ENCODE measurements at places on chromosomes 13 and 19.
A peak's percentile ranks its signal among the peaks of the same experiment; 100 is the strongest.

- no peak for DNase-seq
These were observed 12.1 kb downstream of the CRYL1 start for GRCh38 chr13:20513466-20513995.

DNA sequence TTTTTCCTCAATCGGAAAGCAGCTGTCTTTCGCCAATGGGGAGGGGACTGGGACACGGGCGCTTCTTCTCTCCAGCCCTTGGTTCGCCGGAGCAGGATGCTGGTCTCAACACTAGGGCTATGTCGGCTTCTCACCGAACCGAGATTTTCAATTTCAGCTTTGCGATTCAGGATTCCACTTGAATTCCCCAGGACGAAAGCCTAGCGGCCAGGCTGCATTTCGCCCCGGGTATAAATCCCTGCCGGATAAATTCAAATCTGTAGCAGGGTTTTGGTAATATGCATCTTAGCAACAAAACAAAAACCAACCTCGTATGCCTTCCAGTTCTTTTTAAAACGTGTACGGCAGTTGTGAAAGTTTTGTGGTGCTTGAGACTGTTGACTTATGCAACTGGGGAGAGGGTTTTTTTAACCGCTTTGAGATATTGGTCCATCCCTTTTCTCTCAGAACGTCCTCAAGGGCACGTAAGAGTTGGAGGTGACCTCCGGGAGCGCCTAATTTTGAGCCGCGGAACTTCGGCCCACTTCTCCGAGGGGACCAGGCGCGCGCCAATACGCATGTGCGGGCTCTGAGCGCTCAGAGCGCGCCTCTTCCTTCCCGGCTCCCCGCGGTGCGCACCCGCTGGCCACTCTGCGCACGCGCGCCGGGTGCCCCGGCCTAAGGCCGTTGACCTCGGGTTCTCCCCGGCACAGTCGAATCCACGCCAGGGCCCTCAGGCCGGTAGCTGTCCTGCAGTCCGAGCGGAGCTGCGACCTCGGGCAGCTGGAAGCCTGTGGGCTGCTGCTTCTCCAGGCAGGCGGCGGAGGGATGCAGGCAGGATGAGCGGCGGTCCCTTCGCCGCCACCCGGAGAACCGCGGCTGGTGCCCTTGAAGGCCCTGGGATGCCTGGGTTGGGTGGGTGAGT lies 7.6 kb downstream of the POU4F1 start:
- no peak for DNase-seq

DNA sequence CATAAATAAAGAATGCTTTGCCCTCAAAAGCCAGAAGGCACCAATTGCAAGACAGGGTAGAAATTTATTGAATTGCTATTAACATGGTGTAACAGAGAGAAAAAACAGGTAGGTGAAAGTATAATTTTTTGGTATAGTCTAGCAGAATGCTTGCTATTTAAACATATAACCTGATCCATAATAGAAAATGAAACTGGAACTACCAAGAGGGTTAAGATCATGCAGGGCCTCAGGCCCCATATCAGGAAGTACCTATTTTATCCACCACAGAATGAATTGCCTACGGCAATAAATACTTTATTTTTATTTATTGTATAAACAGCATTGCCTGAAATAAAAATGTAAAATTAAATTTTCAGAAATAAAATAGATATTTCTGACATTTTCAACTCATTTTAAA lies 159.5 kb downstream of the PRR20E start:
- no peak for DNase-seq

DNA sequence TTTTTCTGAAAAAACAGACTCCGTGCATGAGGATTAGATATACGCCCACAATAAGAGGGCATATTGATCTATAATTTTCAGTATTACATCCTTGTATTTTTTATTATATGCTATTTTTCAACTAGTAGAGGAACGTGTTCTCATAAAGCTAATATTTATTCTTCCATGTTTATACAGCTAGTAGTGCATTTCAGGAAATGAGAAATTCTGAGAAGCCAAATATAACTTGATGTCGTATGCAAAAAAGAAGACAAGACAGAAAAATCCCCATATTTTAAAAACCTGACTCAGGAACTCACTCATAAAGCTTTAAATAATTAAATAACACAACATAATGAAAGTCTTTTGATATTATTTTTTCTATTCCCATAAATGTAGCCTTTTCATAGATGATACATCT lies 308.6 kb downstream of the ENOX1 start:
- no peak for DNase-seq

DNA sequence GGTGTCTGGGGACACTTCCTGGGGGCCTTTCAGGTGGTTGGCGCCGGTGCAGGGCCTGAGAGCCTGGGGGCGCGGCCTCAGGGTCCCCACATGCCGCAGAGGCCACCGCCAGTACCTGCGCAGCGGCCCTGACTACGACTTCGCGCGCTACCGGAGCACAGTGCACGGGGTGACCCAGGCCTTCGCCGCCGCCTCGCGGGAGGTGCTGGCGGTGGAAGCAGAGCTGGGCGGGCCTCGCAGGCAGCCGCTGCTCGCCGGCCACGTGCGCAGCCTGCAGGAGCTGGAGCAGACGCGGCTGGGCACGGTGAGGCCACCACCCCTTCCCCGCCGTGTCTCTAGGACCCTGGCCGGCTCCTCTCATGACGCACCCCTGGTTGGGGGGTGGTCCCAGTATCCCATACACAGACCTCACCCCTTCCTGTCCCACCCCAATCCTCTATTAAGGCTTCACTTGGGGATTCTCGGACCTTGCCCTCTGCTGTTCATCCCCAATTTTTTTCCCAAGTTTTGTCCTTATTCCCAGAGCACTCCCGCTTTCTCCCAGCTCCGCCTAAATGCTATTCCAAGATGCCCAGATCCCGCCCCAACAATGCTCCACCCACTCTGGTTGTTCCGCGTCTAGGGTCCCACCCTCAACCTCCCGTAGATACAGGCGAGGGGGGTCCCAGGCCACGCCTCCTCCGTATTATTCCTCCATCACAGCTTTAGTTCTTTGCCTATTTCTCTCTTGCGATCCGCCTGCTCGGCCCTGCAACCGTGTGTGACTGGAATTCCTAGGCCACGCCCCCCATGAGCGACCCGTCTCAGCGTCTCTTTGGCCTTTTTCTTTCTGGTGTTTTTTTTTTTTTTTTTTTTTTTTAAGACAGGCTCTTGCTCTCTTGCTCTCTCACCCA lies 1.0 kb downstream of the REX1BD start:
- peak; percentile 59 for DNase-seq

DNA sequence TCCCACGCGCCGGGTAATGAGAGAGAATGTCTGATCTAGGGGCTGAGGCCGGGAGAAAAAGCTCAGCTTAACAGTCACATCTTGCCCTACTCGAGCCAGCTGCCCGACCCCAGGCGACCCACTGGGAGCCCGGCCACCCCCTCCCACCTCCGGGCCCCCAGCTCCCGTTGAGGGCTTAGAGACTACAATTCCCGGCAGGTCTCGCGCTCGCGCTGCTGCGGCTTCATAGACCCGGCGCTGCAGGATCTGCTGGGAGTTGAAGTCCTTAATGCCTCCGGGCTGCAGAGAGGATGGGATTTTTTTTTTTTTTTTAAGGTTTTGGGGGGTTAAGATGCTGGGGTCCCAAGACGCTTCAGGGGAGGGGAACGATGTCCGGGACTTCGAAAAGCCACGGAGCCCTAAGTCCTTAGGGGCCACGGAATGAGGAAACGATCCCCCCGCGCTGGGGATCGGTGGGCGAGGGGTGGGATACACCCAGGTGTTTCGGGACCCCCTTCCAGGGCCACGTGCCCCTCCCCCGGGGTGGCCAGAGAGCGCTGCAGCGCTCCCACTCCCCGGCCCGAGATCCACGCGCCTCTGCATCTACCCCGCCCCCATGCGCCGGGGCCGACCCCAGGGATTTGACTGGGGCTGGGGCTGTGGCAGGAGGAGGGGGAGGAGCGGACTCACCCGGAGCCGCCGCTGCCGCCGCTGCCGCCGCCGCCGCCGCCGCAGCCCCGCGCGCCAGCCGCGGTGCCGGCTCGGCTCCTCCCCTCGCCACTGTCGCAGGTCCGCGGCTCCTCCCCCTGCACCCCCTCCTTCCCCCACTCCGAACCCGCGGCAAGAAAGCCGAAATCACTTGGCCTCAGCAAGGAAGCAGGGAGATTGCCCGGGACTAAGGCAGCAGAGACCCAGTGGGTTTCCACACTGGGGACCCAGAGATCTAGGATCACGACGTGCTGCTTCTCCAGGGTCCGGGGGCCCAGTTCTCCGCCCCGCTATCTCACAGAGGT lies at the start of gene SYT3:
Gene SYT3 (minus strand): TSS at position 761 of the 992 bp plus-strand sequence. CDS start 2,470 bp downstream, outside the sequence.
- no peak for DNase-seq

DNA sequence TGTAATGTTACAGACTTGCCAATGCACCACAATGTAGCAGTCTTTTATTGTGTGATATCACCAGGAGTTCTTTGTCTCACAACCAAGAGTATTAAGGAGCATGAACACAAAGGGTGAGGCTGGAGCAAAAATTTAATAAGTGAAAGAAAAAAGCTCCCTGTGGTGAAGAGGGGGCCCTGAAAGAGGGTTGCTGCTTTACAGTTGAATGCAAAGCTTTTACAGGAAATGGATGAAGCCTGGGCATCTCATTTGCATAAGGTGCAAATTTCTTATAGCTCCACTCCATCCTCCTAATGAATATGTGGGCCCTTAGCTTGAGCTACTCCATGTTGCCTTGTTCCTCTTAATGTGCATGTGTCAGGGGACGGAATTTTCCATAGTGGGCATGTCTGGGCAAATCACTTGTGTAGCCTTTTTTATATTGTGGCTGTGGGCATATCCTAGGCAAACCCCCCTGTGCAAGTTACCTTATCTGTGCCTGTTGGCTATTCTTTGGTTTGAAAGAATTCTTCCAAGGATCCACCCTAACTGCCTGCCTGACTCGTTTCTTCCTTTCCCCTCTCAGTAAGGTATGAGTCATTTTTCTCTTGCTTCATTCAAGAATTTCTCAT lies 45.3 kb upstream of the TRPC4 start:
- DNase-seq = no peak

- no peak for DNase-seq
These were observed 52.2 kb downstream of the ZNF737 start for GRCh38 chr19:20513189-20513904.

- DNase-seq = no peak
These were observed 62.7 kb upstream of the ZNF726 start for GRCh38 chr19:23851966-23852365.

DNA sequence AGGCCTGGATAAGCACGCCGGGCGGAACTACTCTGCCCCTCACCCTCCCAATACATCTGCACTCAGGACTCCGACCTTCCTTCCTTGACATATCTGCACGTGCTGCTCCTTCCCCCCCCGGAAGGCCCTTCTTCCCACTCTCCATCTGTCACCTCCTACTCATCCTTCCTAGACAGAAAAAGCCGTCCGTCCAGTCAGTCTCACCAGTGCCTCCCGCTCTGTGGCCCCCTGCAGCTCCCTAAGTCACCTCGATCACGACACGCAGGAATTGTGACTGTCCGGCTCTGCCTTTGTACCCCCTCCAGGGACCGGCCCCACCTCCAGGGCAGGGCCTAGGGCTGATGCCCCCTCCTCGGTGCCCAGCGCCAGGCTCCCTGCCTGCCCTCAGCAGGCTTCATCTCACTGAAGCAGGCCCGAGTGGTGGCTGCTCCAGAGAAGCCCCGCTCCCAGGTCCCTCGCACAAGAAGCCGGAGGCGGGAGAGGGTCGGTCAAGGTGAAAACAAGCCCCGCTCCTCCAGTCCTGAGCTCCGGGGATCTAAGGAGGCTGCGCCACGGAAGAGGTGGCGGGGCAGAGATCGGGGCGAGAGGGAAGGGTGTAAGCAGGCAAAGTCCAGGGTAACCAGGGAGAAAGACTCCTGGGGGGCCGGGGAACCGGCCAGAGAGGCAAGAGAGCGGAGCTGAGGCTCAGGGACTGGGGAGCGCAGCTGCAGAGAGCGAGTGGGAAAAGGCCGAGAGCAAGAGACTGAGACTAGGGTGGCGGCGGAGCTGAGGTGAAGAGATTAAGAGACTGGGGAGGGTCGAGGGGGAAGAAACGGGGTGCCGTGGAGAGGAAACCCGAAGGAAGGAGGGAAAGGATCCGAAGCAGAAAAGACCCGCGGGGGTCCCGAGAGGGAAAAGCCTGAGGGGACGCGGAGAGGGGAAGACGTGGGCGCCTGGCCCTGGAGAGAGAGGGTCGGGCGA lies 1.1 kb downstream of the PPP6R1 start:
- peak; percentile 51 for DNase-seq

- DNase-seq = no peak
These were observed 9.0 kb downstream of the PLPPR3 start for GRCh38 chr19:812747-813218.

DNA sequence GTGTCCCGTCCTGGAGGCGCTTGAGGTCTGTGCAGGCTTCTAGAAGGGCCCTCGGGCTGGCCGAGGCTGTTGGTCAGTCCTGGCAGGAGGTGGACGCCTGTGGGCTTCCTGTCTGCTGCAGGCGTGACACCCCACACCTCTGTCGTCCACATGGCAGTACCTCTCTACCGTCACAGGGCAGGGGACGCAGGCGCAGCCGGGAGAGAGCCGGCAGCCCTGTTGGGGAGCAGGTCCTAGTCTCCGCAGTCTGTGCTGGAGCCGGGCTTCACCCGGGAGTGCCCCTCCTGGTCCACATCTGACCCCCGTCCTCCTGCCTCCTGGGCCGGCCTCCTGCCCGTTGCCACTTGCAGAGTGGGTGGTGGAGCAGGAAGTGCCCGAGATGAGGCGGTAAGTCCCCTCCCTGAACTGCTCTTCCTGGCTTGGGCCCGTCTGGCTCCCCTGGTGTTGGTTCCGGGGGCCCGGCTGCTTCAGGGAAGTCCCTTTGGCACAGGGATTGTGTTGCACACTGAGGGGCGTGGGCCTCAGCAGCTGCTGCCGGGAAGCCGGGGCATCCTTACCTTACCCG lies 106.0 kb downstream of the KDM4B start:
- DNase-seq = no peak

DNA sequence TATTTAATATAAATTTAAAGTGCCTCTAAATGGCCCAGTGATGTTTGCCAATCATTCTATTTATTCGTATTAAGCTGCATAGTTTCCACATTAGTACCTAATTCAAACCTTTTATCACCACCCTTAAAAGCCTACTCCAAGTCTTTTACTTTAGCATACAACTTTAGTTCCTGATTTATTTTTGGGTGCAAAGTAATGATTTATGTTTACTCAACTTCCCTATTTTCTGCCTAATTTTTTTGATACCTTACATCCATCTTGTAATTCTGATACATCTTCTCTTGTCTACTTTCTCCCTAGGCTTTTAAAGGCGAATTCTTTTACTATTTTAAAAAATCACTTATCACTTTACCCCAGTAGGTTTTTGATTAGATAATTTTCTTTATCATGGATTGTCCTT lies 2651.1 kb upstream of the PCDH20 start:
- no peak for DNase-seq

GRCh38 chr13:104833221-104833620 lies 1702.2 kb downstream of the EFNB2 start:
- no peak for DNase-seq

DNA sequence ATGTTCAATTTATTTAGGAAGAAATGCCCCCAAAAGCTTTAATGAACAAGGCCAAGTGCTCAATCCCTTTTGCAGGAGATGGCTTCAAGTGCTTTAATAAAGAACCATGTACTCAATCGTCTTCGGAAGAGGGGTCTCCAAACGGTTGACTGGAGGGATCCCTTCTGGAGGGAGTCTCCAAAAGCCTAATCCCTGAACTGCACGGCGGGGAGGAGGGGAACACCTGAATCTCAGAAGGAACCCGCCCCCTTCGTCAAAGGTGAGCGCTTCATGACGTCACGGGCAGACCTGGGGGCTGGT lies 505 bp downstream of the PAF1 start:
- DNase-seq = peak; percentile 80

Measured in hematopoietic multipotent progenitor cell treated with erythropoietin and hydrocortisone succinate and interleukin-3 and kit ligand, for 17 days (in vitro differentiated cells).